AG04449 (cell line): ENCODE measurements at places on chromosomes 12 and 14.

- DNase-seq = no peak
These were observed 16.0 kb downstream of the CERS5 start for GRCh38 chr12:50151047-50151687.

- DNase-seq = no peak
These were observed 60.5 kb downstream of the SLC38A1 start for GRCh38 chr12:46208370-46208769.

- DNase-seq = no peak
These were observed 18.8 kb upstream of the PRKAG1 start for GRCh38 chr12:49037111-49037946.

DNA sequence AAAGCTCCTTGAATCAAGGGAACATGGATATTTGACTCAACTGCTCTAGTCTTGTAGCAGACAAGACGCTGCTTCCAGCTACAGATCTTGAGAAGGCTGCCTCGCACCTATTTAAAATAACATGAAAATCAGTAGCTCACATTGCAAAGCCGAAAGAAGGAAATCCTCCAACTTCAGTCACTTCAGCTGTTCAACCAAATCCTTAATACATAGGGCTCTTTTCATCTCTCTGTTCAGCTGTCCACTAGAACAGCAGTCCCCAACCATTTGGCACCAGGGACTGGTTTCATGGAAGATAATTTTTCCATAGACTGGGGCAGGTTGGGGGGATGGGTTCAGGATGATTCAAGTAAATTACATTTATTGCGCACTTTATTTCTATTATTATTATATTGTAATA, 1116.0 kb upstream of the TMEM132C start:
- no peak for DNase-seq

DNA sequence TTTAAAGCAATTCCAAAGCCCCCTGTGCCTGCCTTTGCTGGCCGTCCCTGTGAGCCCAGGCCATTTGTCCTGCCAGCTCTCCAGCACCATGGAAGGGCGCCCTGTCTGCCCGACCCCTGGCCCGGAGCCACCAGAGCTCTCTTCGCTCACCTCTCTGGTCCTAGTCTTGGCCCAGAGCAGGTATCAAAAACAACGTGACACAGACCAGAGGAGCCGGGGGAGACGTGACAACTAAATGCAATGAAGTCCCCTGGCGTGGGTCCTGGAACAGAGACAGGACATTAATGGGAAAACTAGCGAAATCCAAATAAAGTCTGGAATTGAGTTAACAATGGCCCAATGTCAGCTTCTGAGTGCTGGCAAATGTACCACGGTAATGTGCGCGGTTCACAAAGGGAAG, 83.2 kb upstream of the DIO3 start:
- DNase-seq = no peak
